ENCODE measurements at places on chromosomes 4 and X.

GRCh38 chrX:29518100-29518499 is 697.3 kb upstream of the MAGEB2 start:
- DNase-seq: no peak

DNA sequence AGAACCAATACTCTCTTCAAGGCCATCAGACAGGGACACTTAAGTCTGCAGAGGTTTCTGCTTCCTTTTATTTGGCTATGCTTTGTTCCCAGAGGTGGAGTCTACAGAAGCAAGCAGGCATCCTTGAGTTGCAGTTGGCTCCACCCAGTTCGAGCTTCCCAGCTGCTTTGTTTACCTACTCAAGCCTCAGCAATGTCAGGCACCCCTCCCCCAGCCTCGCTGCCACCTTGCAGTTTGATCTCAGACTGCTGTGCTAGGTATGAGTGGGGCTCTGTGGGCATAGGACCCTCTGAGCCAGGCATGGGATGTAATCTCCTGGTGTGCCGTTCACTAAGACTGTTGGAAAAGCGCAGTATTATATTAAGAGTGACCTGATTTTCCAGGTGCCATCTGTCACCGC is 12.6 kb upstream of the UGT2B15 start:
- no peak for DNase-seq

GRCh38 chr4:41921476-41921875 is 13.8 kb upstream of the TMEM33 start:
- DNase-seq: no peak

- DNase-seq: no peak
Observed at GRCh38 chr4:22962295-22962694, 269.6 kb downstream of the GBA3 start.

DNA sequence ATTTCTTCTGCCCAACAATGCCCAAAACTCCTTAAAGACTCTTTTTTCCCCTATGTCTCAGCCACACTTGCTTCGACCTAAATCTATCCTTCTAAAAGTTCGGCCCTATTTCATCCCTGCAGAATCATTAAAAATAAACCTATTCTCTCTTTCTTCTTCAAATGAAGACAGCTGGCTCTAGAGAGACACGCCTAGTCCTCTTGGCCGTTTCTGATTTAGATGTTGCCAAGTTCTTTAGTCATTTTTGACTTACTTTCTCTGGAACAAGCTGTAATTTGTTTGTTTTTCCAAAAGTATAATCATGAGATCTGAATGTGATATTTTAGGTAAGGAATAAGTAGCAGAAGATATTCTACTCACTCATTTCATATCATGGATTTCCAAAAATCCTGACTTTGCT is 211.6 kb downstream of the CENPC start:
- no peak for DNase-seq

GRCh38 chr4:8240211-8241041 is 29.1 kb upstream of the HTRA3 start:
- no peak for DNase-seq

DNA sequence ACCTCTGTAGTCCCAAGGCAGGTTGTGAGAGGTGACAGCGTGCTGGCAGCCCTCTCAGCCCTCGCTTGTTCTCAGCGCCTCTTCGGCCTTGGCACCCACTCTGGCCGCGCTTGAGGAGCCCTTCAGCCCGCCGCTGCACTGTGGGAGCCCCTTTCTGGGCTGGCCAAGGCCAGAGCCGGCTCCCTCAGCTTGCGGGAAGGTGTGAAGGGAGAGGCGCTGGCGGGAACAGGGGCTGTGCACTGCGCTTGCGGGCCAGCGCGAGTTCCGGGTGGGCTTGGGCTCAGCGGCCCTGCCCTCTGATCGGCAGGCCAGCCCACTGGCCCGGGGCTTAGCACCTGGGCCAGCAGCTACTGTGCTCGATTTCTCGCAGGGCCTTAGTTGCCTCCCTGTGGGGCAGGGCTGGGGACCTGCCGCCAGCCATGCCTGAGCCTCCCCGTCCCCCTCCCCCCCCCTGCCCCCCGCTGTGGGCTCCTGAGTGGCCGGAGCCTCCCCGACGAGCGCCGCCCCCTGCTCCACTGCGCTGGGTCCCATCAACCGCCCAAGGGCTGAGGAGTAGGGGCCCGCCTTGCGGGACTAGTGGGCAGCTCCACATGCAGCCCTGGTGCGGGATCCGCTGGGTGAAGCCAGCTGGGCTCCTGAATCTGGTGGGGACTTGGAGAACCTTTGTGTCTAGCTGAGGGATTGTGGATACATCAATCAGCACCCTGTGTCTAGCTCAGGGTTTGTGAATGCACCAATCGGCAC is 347.6 kb downstream of the KLHL13 start:
- no peak for DNase-seq

DNA sequence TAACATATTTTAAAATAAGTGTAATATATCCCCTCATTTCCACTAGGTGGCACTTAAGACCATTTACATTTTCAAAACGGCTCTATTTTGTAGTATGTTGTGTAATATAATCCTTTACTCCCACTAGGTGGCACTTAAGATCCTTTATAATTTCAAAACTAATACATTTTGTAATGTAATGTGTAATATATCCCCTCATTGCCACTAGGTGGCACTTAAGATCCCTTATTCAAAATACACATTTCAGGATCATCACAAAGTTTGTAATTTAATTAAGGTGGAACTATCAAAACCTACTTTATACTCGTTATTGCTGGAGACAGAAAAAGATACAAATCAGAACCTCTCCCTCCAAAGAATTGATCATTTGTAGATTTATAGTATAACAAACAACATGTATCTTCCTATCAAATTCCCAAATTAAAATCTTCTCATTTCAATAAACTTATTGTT is 132.5 kb downstream of the ARHGAP6 start:
- no peak for DNase-seq

- no peak for DNase-seq
Observed at GRCh38 chr4:159009521-159009920, 93.4 kb upstream of the RAPGEF2 start.

DNA sequence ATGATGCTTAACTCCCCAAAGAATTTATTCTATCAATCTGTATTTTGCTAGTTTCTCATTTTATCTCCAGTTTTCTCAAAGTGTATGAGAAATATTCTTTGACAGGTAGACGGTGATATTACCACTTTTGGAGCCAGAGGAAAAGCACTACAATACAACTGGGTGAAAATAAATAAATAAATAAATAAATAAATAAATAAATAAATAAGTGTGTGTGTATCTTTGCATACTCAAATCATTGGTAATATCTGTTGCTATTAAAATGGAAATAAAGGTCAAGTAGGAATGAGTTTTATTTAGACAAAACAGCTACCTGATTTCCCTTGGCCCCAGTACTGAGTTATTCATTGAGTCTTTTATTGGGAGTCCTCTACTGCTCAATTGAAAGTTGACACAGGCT is 114.3 kb downstream of the RBMX2 start:
- DNase-seq: no peak

DNA sequence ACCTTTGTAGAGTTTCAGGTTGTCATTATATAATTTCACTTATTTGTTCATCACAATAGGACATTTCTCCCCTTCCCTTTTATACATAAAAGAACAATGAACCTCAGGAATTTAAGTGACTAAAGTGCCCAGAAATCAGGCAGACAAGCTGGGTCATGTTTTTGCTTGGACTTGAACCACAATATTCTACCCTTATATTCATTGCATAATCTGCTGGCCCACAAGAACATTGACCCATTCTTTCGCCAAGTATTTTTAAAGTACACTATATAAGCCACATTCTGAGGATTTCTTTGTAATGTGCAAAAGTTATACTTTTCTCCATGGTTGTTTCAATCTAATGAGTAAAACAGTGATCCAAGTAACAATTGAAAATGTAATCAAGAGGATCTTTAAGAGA is 637.5 kb upstream of the SLIT2 start:
- no peak for DNase-seq

Data from activated T-cell treated with anti-CD3 and anti-CD28 coated beads for 24 hours (primary cell).